HTR-8/SVneo (cell line): ENCODE measurements at places on chromosomes 1 and 21.
A peak's percentile ranks its signal among the peaks of the same experiment; 100 is the strongest.

DNA sequence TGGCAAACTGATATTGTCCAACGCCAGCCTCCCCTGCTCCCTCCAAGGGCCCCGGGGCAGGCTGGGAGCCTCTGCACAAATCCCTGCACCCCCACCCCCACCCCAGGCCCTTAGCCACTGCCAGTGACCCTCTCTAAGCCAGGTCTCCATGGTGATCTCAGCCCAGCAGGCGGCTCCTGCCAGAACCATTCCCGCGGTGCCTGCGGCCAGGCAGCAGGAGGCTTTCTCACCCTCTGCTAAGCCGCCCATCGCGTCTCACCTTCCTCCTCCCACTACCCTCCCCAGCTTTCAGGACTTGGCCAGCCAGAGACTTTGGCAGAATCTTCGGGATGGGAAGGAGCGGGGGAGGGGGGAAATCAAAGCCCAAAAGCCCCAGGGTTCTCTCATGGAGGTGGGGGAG is 46.8 kb upstream of the WASF2 start:
- DNase-seq, result no peak

DNA sequence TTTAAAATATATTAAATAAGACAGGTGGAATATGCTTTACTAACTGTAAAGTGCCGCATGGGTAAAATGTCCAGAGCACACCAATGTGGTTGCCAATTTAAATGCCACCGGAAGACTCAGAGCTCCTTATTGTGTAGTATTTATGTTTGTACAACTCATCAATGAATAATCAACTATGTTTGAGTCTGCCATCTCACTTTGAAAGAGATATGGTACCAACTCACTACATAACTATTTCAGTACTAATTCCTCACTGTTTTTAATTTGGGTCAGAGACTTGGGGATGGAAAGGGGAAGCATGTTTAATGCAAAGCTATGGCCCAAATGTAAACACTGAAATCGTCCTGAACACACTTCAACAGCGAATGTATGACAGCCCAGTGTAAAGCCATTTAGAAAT is 144.8 kb downstream of the NR5A2 start:
- DNase-seq, result no peak

GRCh38 chr1:93005252-93005598 is 44.0 kb upstream of the DIPK1A start:
- DNase-seq, result no peak

DNA sequence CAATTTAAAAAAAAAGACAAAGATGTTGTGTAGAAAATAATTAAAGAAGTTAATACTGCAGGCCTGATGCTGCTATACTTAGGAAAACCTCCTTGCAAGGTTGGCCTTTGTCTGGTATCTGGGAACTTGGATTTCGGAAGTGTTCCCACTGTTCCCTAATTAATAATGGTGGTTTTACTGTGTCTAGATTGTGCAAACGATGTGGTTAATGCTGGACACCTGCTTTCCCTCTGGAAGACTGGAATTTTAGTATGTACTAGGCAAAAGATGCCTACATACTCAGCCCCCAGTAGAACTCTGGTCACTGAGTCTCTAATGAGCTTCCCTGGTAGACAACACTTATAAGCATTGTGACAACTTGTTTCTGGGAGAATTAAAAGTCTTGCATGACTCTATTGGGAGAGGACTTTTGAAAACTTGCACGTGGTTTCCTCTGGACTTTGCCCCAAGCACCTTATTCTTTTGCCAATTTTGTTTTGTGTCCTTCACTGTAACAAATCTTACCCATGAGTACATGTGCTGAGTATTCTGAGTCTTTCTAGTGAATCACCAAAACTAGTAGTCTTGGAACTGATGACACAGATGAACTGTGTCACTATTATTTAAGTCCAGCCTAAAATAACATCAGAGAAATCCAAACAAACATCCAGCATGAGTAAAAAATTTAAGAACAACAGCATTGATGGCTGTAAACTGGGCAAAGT is 40.4 kb downstream of the LIN9 start:
- no peak for DNase-seq

DNA sequence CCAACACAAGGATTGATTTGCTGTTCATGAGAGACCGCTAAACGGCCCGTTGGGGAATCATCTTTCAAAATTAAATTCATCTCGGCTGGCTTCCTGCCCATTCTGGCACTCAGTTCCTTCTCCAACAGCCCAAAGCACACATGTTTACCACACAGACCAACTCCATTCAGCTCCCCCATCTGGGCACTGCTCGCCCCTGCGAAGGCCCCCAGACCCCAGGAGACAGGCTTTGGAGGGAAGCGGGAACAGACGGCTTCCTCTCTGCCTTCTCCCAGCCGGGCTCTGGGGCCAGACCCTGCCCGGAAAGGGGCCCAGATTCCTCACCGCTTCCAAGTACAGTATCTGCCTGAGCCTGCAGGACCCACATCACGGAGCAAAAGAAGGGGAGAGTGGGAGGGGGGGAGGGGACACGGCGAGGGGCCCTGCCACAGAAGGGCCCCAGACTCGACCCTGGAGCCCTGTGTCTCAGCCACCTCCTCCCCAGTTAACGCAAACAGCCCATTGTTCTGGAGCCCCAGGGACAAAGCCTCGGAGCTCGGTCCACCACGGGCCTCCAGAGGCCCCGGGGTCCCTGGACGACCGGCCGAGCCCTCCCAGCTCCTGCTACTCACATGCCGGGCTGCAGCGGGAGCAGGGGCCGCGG is 660 bp downstream of the MEGF6 start:
- no peak for DNase-seq

GRCh38 chr1:176733661-176734060 is 270.7 kb downstream of the PAPPA2 start:
- no peak for DNase-seq

GRCh38 chr21:45578811-45579381 is 36.7 kb upstream of the SLC19A1 start:
- DNase-seq, result no peak

GRCh38 chr1:209820986-209821385 is 6.8 kb upstream of the UTP25 start:
- DNase-seq, result no peak

DNA sequence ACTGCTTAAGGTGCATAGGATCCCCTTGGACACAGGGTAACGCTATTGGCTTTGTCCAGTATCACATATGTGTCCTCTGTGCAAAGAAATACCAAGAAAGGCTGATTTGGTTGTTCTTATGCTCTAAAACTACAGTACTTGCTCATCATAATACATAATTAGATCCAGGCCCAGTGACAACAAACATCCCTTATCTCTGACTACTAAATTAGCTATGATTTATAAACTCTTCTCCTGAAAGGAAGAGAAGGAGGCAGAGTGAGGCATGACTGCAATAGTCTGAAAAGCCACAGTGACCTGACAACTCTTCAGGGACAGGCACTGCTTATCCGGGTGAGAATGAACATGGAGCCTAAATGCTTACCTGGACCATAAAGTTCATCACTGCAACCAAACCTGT is 30.7 kb downstream of the MGST3 start:
- DNase-seq, result no peak

- no peak for DNase-seq
These were observed 51.4 kb downstream of the DPYD start for GRCh38 chr1:97869441-97869840.

DNA sequence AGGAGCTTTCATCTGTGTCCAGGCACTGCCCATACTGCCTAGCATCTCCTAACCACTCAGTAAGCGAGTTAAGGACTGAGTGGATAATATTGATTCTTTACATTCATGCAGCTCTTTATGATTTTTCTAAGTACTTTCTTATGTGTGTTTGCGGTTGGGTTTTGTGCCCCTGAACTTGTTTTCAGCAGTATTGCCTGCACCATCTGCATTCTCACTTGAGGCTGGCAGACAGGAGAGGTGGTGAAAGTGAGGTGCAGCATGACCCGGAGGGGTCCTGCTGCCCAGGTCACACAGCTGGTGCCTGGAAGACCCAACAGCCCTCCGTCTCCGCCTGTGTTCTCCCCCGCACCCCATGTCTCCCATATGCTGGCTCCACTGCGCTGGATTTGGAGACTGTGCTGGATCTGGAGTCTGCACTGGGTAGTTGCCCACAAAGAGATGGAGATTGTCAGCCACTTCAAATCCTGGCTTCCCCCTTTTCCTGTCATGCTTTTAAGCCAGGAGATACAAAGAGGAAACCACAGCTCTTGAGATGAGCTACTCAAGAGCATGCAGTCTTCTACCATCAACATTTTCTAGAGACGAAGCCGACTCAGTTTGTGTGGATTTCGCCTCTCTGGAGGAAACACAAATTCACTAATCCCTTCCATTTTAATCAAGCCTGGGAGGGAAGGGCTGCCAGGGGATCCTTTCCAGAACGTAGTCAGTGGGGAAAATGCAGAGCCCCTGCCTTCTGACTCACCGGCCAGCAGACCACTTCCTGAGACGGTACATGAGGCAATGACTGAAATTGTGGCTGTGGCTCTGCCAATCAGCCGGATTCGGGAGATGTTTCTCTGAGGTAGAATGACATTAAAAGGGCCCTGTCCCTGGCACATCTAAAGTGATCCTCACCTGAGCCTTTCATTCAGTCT is 71.7 kb upstream of the ANGPTL1 start:
- DNase-seq, result no peak

- no peak for DNase-seq
These were observed 184.5 kb downstream of the RUNX1 start for GRCh38 chr21:34864370-34865149.

GRCh38 chr1:159428536-159428935 is 3.5 kb upstream of the OR10J4 start:
- no peak for DNase-seq

- no peak for DNase-seq
These were observed 77.7 kb downstream of the MRPL37 start for GRCh38 chr1:54277451-54278341.

- no peak for DNase-seq
These were observed 327.1 kb downstream of the DISC1 start for GRCh38 chr1:231953660-231954059.

- DNase-seq, result peak; percentile 49
These were observed 4.1 kb upstream of the KCNAB2 start for GRCh38 chr1:6041432-6042062.

GRCh38 chr1:203440771-203441170 is 34.8 kb upstream of the PRELP start:
- DNase-seq, result peak; percentile 74

GRCh38 chr1:120176092-120176855 is at the start of gene SEC22B:
Gene SEC22B (minus strand): TSS chr1:120176520. CDS start chr1:120176381, 139 bp downstream.
- DNase-seq, result peak; percentile 64

DNA sequence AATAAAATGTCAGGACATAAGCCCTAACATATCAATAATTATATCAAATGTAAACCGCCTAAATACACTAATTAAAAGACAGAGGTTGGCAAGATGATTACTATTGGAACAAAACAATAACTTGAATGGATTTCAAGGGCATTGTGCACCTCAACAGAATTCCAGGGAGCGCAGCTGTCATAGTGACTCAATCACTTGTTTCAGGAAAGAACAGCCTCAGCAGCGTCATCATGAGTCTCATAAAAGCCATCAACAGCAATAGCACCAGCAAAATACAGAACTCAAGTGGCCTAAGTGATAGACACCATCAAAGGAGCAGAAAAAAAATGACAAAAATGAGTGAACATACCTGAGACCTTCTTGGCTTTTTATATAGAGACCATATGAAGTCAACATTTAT is 632.7 kb upstream of the NR5A2 start:
- DNase-seq, result no peak

DNA sequence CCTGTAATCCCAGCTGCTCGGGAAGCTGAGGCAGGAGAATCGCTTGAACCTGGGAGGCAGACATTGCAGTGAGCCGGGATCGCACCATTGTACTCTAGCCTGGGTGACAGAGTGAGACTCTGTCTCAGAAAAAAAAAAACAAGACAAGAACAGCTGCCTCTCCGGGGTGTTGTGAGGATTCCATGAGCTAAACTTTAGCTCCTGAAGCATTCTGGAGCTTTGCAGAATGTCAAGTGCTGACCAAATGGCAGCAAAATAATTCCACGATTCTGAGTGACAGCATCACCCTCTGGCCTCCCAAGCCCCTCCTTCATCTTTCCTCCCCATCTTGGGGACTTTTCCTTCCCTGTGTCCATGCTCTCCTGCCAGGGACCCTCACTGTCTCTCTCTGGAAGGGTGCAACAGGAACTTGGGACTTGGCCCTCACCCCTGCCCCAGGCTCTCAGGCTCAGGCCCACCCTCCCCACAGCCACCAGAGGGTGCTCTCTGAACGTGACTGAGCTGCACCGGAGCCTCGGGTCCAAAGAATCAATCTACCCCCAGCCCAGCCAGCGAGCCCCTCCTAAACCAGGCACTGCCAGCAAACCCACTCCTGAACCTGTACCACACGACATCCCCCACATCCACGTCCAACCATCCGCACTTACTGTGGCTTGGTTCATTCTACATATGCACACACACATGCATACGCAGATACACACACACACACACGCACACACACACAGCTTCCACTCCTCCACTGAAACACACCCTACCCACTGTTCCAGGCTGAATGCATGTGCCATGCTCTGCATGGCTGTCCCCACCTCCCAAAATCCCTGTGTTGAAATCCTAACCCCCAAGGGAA is 45.7 kb downstream of the ACOT7 start:
- peak; percentile 39 for DNase-seq

DNA sequence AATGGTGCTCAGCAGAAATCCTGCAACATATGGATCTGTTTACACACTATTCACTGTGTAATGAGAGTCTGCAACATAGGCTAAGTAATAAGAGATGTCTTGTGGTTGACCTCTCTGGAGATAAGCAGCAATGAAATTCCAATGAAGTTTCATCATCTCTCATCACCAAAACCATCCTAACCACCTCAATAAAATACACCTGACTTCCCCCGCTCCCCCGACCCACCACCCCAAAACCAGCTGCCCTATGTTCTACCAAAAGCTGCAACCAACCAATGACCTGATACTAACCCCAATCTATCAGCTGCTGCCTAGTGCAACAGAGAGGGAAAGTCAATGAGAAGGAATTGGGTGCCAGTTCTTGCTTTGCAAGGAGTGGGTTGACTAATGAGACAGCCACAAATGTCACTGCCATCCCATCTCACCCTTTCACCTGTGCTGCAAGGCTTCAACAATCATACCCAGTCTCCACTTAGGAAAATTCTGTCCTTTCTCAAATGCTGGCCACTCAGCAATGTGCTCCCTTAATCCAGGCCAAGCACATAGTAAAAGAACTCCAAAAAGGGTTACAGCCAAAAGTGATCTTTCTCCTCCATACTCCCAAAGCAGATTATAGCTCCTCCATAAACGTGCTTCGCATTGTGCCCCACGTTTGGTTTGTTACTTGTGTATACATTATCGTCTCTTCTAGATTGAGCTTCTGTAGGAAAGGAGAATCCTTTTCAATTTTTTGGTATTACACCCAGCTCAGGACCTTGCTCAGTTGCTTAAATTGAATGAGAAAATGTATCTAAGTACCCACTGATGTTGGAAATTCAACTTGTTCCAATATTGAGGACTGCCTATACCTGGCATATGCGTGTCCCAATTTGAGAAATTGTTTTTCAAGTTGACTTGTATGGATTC is 29.0 kb downstream of the MRPL39 start:
- DNase-seq, result no peak

GRCh38 chr1:204317170-204317569 is 42.6 kb downstream of the PLEKHA6 start:
- DNase-seq, result no peak

GRCh38 chr21:29151931-29152330 is 21.5 kb downstream of the MAP3K7CL start:
- DNase-seq, result no peak

GRCh38 chr1:107140703-107141490 is at the start of gene NTNG1:
Gene NTNG1 (plus strand): TSS chr1:107141039.
- no peak for DNase-seq
